Neuronal stem cell (in vitro differentiated cells): ENCODE measurements at places on chromosomes 4 and X.

DNA sequence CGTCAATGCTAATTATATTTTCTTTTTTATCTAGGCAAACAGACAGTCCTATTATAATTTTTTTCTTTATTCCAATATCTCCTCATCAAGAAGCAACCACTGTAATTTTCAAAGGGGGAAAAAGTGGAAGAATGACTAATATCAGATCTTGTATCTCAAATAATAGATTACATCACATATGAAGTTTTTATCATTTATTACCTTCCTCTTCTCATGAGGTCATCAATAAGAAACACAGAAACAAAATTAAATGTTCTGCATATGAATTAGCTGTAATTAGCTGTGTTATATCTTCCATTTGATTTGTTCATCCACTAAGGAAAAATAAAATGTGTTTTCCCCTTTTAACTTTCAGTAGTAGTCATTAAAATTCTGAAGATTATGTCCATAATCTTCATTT, 14.3 kb downstream of the PRSS12 start:
- DNase-seq, result no peak

- peak; percentile 72 for DNase-seq
Measured at GRCh38 chr4:25767877-25768725, 94.7 kb downstream of the SEL1L3 start.

- DNase-seq, result no peak
Measured at GRCh38 chr4:145797278-145797677, 117.3 kb downstream of the C4orf51 start.

DNA sequence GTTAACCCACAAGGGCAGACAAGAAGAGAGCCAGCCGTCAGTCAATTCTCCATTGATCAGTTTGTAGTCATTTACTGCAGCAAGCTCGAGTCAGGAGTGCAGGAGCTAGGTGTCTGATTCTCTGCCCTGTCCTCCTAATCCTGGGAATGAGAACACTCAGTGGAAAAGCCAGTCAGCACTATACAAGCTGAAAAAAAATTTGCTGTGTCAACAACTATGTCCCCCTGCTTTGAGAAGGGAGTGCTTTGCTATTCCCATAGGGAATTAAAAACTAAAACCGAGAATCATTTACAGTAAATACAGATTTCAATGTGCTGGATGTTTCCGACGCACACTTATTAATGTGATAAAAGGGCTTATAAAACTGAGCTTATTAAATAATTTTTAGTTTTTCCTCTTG, 84.2 kb downstream of the GRIA2 start:
- DNase-seq, result no peak

DNA sequence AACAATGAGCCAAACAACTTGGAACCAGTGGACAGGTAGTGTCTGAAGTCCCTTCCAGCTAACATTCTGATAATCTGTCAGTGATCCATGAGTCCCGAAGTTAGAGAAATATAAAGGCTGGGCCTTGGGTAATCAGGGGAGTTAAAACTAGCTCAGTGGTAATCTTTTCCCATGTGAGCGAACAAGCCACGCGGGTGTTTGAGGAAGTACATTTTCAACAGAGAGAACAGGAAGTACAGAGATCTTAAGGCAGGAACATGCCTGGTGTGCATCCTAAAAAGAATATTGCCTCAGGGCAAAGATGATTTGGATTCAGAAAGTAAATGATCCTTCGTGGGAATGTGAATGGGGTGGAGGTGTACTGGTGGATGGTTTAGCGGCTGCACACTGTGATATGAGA, 42.9 kb downstream of the FNIP2 start:
- DNase-seq, result no peak

DNA sequence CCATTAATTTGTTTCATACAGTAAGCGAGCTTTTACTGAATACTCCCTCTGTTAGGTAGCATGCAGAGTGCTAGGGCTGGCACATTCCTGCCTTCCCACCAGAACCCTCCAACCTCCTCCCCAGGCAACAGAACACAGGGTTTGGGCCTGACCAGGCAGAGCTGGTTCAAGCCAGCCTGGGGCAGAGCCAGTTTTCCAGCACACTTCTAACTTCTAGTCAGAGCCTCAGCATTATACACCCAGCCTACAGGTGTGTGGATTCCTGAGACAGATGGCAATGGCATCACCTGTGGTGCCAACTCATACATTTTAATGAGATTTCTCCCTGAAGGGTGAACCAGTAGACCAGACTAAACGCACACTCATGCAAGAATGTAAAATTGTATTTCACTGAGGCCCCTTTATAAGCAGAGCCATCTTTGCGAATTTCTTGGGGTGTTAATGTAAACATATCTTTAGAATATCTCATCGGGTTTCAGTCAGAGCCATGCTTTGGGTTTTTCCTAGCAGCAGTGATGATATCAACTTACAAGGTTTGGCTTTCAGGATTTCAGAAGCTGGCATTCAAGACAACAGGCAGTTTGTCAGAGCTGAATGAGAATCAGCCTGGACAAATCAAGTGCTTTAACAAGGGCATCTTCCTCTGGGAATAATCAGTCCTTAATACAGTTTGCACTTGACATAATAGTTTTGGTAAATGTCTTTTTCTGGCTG, 92.0 kb downstream of the GATB start:
- no peak for DNase-seq

GRCh38 chrX:148185631-148186030, 204.5 kb downstream of the FMR1NB start:
- no peak for DNase-seq

- DNase-seq, result no peak
Measured at GRCh38 chr4:48241731-48242130, 27.9 kb downstream of the TEC start.

DNA sequence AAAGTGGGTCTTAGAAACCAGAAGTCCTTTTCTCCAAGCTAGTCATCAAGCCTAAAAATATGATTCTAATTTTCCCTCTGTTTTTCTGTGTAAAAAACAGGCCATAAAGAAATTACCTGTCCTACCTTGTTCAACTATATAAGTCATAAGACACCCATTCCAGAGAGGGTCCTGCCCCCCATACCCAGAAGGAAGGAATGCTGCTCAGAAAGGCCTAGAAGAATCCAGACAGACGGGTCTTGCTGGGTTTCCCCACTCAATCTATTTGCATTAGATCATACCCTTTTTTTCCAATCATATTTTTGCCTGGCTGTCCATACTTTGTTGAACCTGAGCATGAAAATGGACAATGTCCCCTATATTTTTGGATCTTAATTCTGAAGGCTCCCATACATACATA, 16.3 kb upstream of the XAGE2 start:
- no peak for DNase-seq

- DNase-seq, result peak; percentile 57
Measured at GRCh38 chrX:102712216-102712966, at the start of gene GPRASP2. TSS of gene GPRASP2 (plus strand) at chrX:102712448. CDS start at chrX:102714870, 2,422 bp downstream.

GRCh38 chr4:95304898-95305297, 243.9 kb downstream of the UNC5C start:
- DNase-seq, result peak; percentile 30

DNA sequence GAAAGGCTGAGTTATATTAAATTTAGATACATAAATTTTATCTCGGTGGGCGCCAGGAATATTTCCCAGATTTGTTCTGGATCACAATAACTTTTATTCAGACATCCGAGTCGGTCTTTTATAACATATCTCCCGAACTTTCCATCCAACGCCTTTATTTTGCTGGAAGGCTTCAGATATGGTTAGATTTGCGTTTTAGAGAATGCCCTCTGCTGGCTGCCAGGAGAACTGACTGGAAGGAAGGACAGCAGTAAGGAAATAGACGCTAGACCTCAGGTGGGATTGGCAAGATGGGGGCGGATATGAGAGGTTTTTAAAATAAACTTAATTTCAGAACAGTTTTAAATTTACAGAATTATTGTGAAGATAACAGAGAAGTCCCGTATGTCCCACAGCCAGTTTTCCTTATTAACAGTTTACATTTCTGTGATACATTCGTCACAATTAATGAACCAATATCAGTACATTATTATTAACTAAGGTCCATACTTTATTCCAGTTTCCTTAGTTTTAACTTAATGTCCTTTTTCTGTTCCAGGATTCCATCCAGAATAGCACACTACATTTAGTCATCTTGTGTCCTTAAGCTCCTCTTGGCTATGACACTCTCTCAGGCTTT, 4.6 kb upstream of the KANTR start:
- no peak for DNase-seq

GRCh38 chrX:31070057-31070468, 1.8 kb downstream of the FTHL17 start:
- no peak for DNase-seq

GRCh38 chr4:13088726-13089658, 395.1 kb downstream of the RAB28 start:
- no peak for DNase-seq

GRCh38 chr4:68184923-68185322, 55.3 kb upstream of the TMPRSS11F start:
- DNase-seq, result no peak

DNA sequence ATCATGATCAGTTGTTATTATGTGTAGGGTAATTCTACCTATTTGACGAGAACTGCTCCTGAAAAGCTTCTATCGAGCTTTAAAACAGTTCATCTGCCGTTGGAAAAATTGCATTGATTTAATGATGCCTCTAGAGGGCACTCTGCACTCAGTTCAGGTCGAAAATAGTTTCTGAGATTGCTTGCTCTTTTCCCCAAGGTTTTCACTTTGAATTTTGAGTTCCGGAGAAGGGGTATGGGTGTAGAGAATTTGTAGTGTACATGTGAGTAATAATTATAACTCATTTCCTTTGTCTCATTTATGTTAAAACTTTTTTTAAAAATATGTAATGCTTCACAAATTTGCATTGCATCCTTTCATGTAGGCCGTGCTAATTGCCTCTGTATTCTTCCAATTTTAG, 28.4 kb upstream of the TNIP3 start:
- peak; percentile 33 for DNase-seq

DNA sequence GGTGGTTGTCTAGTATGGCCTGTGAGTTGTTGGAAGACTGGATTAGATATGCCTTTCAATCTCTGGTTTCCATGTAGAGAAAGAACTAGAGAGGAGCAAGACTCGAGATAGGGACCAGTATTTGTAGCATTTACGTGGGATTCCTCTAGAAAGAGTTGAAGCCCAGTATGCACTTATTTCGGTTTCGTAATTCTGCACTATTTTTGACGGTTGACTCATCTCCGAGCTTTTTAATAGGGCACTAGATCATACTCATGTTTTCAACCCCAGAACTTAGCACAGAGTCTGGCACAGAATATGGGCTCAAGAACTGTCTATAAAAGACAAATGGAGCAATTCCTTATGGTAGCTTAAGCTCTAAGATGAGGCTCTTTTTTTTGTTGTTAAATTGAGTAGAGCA, 15.7 kb downstream of the HELT start:
- DNase-seq, result no peak

DNA sequence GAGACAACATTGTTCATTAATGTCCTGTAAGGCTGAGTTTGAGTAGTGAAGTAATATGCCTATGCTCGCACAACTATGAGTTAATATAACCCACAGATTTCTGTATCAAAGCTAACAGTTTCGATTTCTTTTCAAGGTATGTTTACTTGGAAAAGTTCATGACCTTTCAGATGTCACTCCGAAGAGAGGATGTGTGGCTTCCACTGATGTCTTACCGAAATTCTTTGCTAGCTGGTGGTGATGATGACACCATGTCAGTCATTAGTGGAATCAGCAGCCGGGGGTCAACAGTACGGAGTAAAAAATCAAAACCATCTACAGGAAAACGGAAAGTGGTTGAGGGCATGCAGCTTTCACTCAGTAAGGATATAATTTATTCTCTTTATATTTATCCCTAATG, 124.9 kb downstream of the STAG2 start:
- DNase-seq, result no peak

- DNase-seq, result no peak
Measured at GRCh38 chr4:52483186-52483890, 175.8 kb downstream of the USP46 start.

DNA sequence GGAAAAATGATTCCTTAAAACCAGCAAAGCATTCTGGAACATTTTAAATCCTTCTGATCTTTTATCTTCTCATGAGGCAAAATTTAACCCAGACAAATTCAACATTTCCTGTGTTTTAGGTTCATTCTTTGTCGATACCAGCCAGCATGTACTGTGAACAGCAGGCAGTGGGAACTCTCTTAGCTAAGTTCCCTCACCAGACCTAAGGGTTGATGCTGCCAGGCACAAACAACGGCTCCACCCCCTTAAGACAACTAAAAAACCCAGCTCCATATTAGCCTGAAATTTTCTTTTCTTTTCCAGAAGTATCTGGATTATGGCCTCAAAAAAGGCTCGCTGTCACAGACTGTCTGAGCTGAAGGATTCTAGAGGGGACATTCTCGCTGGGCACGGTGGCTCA, 2.4 kb upstream of the RBM47 start:
- no peak for DNase-seq

DNA sequence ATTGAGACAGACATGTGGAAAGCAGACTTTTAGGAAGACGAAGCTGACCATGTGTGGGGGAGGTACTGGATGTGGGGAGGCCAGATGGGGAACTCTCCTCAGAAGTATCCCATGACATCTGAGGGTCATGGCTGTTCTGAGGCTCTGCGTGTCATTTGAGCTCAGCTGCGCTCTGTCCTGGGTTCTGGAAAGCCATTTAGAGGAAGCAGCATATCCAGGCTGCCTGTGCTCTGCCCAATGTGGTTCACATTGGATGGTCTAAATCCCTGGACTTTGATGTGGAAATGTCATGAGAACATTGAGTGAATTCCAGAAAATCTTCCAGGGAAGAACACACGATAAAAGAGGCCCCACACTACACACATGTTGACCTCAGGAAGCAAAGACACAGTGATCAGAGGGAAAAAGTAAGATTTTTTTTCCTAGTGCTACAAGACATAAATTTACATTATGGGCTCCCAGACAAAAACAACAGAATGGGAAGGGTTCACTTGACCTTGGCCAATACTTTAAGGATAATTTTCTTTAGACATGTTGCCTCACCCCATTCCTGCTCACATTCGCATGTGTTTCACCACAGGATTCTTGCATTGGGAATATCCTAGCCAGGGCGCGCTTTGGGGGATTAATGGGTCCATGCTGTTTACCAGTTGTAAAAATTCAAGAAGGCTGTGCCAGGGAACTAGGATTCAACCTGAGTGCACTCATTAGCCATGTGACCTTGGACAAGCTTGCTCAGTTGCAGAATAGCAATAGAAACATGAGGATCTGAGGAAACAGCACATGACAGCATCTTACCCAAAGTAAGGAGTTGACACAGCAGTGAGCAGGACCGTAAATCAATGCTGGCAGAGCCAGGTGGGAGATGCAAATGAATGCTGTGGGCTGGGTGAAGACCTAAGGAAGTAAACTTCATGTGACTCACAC, 73.2 kb upstream of the C1QTNF7 start:
- no peak for DNase-seq

GRCh38 chr4:3426465-3427133, 15.2 kb upstream of the HGFAC start:
- no peak for DNase-seq

DNA sequence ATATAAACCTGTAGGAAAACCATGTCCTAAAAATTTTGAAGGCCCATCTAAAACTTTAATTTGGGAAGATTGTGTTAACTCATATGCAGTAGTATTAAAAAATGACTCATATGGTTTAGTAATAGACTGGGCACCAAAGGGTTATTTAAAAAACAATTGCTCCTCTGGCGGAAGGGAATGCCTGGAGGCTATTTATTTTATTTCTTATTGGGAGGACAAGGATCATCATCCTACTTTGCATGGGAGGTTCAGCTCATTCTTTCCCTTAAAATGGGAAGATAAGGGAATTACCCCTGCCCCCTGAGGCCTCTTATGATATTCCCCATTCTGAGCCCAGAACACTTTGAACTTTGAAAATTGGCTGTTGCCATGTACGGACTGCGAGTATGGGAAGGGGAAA, 29.7 kb upstream of the MGST2 start:
- DNase-seq, result no peak
